Fibroblast of skin of back (primary cell): ENCODE measurements at places on chromosomes 3 and 15.

DNA sequence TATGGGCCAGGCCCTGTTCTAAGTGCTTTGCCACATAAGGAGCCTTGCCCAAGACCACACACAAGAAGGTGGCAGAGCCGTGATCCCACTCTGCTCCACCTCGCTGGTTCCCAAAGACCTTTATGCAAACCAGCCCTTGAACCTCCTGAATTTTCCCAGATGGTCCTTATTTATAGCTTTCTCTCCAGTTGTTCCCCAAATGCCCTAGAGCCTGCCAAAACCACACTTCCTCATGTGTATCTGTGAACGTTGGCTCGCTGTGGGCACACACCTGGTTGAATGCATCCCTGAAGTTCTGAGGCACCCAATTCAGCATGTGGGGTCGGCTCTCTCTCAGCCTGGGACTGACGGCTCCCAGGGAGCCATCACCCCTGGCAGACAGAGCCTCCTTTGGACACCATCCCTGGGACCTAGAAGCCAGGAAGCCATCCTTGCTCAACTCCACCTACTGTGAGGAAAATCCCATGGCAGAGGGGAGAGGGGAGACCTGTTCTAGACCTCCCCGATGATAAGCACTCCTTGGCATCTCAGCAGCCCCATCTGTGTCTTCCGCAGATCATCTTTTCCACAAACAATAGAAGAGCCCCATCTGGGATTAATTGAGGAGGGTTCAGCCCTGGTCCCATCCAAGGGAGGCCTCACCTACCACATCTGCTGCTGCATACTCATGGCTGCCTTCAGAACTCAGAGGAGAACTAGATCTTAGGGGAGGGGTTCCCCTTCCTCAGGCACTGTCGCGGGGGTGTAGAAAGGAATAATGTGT lies 42.3 kb upstream of the LIMD1 start:
- no peak for DNase-seq

- no peak for DNase-seq
Observed at GRCh38 chr3:78809966-78810365, 957.8 kb downstream of the ROBO1 start.

DNA sequence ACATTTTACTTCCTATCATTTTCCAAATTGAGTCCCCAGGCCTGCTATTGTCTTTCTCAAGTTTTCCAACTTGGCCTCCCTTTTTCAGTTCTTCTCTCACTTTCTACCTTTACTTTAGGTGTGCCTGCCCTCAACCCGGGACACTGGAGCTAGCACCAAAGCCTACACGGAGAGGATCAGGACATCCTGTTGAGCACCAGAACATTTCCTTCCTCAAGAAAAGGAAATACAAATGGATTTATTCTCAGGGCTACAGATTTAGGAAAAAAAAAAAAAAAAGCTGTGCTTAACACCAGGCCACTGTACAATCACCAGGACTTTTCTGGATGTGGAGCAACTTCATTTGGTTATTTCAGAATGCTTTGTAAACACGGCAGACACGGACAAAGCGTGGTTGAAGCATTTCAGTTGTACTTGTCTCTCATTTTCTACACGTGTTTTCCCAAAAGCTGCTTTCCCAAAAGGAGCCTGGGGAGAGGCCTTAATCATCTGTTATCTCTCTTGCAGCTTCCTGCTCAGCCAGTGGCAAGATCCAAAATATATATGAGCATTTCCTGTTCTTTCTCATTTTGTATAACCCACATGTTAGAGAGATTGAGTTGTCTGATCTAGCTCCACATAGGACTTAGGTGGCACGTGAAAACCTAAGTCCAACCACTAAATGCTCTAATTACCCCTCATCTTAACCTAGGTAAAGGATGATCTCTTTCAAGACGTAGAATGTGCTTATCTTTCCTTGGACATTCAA lies 15.5 kb upstream of the ATP1B3 start:
- peak; percentile 32 for DNase-seq

DNA sequence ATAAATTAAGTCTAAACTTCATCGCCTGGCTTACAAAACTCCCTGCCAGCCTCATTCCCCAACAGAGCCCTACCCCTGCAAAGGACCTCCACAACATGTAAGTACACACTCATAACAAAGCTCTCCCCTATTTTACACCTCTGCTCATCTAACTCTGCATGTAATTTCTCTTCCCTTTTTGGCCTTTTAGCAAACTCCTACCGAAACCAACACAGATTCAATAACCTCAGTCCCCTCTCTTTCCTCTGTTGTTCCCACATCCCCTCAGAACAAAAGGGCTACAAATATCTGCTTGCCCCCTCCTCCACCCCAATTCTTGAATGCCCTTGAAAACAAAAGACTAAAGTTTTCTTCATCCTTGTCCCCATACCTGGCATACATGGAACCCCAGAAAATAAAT lies 662 bp downstream of the UBL7 start:
- no peak for DNase-seq

- peak; percentile 81 for DNase-seq
Observed at GRCh38 chr3:157618075-157618760, 115.0 kb upstream of the VEPH1 start.

GRCh38 chr15:35362195-35362829 lies 183.7 kb downstream of the DPH6 start:
- DNase-seq, result peak; percentile 83
